ENCODE measurements at places on chromosomes 1 and 21.
A peak's percentile ranks its signal among the peaks of the same experiment; 100 is the strongest.

DNA sequence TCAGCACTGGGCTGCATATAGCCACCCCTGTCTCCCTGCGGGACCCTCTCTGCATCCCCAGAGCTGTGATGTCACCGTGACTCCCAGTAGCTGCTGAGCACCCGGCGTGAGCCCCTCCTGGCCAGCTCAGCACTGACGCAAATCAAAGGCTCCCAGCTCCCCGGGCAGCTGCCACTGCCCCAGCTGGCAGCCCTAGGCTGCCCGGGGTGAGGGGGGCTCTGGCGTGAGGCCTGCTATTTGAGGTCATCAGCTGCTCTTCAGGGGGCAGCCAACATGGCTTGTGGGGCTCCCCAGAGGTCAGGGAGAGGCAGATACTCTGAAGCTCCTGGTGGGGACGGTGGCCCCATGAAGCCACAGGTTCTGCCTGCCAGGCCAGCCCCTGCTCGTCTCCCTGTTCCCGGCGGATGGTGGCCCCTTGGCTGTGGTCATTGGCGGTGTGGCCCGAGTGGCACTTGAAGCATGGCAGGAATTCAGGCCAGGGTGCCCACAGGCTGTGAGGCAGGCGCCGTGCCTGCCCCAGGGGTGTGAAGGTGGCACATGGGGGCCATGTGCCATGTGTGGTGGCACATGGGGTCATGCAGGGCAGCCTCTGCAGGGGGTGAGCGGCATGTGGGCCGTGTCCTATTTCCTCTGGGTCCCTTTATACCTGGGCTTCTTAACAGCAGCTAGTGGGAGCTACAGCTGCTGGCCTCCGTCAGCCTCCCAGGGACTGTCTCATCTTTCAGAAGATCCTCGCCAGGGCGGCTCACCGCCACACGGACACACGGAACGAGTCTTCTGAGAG is 85.4 kb downstream of the SIK1 start:
- DNase-seq, result no peak

- peak; percentile 58 for DNase-seq
These were observed 61.1 kb downstream of the FMN2 start for GRCh38 chr1:240152611-240153297.

GRCh38 chr1:4526747-4527146 is 127.7 kb upstream of the AJAP1 start:
- no peak for DNase-seq

GRCh38 chr1:19460535-19461219 is 24.7 kb downstream of the CAPZB start:
- DNase-seq, result no peak

- DNase-seq, result no peak
These were observed 486.3 kb downstream of the TTLL7 start for GRCh38 chr1:83512373-83513193.

- DNase-seq, result no peak
These were observed 227.9 kb downstream of the KCNH1 start for GRCh38 chr1:210905944-210906453.

GRCh38 chr1:116966791-116967190 is 34.8 kb upstream of the CD101 start:
- DNase-seq, result peak; percentile 41

DNA sequence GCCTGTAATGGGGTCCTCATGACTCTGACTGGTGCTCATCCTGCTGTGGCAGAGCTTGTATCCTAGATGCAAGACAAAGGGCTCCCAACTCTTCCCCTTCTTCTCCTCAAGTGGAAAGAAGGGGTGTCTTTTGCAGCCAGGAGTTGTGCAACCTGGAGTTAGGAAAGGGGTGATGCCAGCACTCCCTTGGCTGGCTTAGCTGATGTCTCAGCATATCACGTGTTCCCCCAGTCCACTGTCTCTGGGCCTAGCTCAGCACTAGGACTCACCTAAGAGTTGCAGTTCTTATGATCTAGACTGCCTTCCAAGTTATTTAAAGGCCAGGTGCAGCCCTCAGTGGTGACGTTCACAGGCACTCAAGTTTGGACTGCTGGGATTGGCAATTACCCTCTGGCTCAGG is 146.2 kb upstream of the GORAB start:
- DNase-seq, result no peak

DNA sequence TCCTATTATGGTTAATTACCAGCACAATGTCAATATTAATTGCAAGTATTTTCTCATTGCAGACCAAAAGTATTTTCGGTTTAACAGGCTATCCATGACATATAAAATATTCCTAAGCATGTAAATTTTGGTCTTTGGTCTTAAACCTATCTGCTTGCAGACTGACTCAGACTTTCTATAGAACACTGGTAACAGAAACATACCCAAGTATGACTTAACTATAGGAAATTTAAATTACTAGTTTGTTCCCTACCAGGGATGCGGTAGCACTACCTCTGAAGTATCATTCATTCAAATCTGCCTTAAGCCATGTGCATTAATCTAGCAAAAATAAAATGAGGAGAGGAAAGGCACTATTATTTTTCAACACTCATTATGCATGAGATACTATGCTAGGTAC is 2.9 kb downstream of the TAF1A start:
- DNase-seq, result no peak

DNA sequence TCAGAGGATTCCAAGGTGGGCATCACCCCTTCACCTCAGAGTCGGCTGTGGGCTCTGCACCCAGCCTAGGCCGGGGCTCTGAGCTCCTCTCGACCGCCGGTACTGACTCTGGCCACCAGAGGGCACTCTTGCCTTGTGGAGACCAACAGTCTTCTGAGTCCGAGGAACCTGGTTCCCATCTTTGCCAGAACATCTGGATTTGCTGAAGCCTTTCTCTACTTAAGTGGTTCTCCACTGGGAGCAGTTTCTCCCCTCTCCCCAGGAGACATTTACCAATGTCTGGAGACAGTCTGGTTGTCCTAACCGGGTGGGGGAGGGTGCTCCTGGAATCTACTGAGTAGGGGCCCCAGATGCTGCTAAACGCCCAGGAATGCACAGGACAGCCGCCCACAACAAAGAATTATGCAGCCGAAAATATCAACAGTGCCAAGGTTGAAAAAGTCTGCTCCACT is 9.4 kb downstream of the ETV3L start:
- DNase-seq, result peak; percentile 75
